Hematopoietic multipotent progenitor cell treated with erythropoietin and hydrocortisone succinate and interleukin-3 and kit ligand, for 6 days (in vitro differentiated cells): ENCODE measurements at places on chromosomes 6 and 20.

DNA sequence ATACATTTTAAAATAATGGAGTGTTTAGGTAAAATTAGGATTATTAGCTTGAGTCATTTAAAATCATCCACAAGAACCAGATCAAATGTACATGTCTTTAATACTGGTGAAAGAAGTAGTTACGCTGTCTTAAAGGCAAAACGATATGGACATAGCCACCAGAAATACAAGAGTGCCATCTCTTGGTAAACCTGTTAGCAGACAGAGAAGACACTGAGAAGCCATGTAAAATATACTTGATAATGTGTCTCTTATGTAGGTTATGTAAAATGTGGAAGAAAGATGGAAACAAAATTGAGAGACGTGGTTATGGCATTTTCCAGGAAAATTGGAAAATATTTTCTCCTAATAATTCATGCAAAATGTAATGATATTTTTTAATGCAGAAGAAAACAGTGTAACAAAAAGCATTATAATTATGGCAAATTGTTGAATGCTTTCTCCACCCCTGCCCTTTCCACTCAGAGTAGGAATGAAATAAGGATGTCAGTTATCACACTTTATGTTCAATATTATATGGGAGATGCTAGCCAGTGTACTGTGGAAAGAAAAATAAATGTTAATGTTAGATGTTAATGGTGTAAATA is 12.2 kb upstream of the SLC17A2 start:
- DNase-seq = peak; percentile 81

- DNase-seq = no peak
These were observed 628.0 kb upstream of the AGPAT4 start for GRCh38 chr6:161901740-161902426.

GRCh38 chr6:127453845-127454619 is 5.2 kb downstream of the KIAA0408 start:
- DNase-seq = no peak

GRCh38 chr20:57648878-57649616 is 28.8 kb upstream of the ZBP1 start:
- no peak for DNase-seq

DNA sequence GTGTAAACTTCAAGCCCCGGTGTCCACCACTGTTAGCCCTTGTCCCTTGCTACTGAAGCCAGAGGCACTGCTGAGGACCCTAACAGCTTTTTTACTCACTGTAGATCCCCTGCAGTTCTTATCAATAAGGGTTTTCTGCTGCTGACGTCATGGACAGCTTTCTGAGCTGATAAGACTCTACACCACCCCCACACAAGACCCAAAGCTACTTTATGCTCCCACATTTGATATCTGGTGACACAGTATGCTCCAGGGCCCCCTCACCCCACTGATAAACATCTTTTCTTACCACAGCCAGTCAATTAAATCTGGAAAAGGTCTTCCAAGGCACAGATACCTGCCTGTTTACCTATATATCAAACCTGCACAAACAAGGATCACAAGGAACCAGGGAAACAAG is 65.3 kb downstream of the NUS1 start:
- peak; percentile 37 for DNase-seq

GRCh38 chr20:5612581-5613301 is 137.5 kb upstream of the SHLD1 start:
- DNase-seq = no peak

DNA sequence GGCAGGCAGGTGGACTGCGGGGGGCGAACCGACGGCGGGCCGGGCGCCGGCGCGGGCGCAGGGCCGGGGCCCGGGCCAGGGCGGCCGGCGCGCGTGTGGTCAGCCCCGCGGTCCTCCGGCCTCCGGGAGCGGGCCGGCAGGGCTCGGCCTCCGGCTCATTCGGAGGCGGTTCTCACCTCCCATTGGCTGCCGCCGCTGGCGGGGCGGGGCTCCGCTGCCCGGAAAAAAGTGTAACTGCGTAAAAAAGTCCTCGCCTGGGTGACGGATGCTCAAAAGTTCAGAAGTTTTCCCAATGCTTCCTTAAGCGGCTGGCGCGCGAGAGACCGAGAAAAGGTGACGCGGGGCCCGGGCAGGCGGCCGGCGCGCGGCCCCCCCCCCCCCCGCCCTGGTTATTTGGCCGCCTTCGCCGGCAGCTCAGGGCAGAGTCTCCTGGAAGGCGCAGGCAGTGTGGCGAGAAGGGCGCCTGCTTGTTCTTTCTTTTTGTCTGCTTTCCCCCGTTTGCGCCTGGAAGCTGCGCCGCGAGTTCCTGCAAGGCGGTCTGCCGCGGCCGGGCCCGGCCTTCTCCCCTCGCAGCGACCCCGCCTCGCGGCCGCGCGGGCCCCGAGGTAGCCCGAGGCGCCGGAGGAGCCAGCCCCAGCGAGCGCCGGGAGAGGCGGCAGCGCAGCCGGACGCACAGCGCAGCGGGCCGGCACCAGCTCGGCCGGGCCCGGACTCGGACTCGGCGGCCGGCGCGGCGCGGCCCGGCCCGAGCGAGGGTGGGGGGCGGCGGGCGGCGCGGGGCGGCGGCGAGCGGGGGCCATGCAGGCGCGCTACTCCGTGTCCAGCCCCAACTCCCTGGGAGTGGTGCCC is at the start of gene FOXC1:
Gene FOXC1 (plus strand): TSS at position 268 of the 849 bp plus-strand sequence. CDS start 531 bp downstream, at position 799.
- peak; percentile 56 for DNase-seq

GRCh38 chr6:135372758-135373157 is 124.8 kb downstream of the AHI1 start:
- DNase-seq = no peak

DNA sequence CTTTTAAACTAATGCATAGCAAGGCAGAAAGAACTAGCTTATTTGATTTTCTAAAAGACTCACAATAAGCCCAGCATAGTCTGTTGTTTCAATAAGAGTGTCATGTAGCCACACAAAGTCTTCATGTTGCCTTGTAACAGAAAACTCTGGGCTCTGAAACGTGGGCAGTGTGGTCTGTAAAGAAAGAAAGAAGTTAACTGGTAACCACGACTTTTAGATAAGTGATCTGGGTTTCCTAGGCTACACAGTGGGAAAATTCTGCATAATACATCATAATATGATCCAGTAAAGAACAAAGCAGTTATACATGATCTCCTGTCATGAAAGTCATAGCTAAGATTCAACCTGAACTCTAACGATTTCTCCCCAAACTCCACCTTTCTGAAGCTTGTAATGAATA is 13.3 kb downstream of the SNX5 start:
- DNase-seq = peak; percentile 59

- no peak for DNase-seq
These were observed 98.3 kb downstream of the ELOVL5 start for GRCh38 chr6:53250176-53251032.

GRCh38 chr6:122666418-122666817 is 56.2 kb downstream of the PKIB start:
- DNase-seq = no peak

DNA sequence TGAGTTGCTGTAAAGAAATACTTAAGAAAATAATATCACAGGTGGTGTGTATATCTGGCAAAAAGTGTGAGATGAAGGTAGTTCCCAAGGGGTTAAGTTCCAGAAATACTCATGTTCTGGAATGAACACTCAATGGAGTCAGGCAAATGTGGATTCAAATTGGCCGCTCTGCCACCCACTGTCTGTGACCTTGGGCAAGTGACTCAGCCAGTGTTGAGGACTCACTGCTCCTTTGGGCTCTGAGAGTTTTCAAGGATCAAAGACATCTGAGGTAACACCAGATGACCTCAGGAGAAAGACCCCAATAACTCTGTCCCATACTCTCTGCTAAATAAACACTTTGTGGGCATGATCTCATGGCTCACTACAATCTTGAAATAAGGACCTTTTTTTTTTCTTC is 59.2 kb upstream of the EYA2 start:
- no peak for DNase-seq
